ENCODE measurements at places on chromosomes 5 and 9.

- no peak for DNase-seq
These were observed 53.1 kb downstream of the NDUFS4 start for GRCh38 chr5:53613536-53613935.

DNA sequence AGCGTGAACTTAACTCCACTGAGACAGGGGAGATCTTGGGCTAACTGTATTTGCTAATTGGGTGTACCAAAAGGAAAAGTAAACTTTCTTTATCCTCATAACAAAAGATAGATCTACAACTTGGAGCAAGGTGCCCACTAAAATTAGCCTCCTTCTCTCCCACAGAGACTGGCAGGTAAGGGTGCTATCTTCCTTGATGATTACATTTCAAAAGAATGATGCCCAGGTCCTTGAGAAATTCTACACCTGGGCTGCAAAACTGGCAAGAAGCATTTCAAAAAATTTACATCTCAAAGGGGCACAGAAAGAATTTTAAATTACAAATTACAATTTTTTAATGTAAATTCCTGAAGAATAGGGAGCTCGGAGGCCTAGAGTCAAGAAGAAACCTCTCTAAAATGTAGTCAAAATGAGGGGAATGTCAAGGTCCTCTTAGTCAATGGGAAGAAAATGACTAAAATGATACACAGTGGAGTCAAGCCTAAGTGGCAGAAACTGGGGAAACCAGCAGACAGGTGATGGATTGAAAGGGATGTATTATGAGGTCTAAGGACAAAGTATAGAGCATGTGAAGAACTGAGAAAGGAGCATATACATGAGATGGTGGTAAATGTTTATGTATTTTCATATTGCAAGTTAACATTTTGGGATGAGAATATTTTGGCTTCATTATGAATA, 348.3 kb upstream of the TUSC1 start:
- no peak for DNase-seq

DNA sequence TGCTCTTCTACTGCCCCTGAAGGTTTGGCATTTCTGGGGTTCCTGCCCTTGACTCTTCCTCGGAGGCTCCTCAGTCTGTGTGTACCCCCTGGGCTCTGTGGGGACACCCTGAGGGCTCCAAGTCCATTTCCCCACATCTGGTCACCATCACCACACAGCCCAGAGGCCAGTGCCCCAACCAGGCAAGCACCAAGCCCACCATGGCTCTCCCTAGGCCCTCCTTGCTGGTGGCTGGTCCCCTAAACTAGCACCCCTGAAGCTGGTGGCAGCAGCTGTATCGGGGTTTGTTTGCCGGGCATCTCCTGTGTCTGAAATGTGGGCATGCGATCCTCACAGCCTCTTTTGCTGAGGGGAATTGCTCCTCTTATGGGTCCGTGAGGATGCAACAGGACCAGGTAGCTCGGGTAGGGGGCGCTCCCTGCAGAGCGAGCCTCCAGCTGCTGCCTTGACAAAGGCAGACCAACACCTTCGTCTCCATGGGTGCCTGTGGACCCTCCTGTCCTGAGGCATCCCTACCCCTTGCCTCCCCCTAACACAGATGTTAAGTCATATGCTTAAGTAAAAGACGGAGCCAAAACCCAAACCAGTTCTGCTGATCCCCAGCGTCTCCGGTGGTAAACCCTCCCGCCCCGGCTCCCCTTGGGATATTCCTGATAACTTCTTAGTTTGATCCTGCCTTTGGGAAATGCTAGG, 138.9 kb upstream of the IRX4 start:
- no peak for DNase-seq

DNA sequence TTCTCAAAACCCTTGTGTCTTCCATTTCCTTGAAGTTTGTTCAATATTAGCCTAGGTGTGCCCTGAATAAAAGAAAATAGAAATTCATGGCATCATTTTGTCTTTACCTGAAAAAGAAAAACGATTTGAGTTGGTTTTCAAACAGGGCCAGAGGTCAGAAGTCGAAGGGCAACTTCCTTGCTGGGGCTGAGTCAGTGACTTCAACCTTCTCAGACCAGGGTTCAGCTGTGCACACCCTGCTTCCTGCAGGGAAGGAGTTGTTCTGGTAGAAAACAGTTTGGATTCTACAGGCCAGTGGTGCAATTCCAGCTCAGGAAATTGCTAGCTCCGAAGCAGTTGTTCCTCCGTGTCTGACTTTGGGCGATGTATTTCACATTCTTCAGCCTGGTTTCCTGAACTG, 132.1 kb upstream of the SLC30A5 start:
- no peak for DNase-seq

GRCh38 chr9:99024959-99025358, 80.0 kb upstream of the TGFBR1 start:
- no peak for DNase-seq

DNA sequence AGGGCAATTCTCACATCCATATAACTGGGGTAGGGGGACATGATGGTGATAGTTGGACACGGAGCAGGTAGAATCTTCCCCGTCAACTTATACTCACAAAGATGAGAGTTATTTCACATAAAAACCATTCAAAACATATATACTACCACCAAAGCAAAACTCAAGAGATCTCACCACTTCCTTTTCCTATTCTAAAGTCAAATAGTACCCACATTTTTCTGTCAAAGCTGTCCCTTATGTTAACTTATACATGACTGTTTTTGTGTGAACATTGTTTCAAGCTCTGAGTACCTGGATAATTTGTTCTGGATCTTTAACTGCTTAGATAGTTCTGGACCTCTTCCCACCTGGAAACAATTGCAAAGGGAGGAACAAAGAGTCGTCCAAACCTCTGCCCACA, 95.5 kb upstream of the MAN2A1 start:
- DNase-seq: no peak

Data from NCI-H1436 treated with DMSO at 0.1 percent for 48 hours (cell line).